CD4-positive, alpha-beta T cell treated with Interleukin-21 for 1 hour (primary cell): ENCODE measurements at places on chromosomes 2 and 18.
A peak's percentile ranks its signal among the peaks of the same experiment; 100 is the strongest.

DNA sequence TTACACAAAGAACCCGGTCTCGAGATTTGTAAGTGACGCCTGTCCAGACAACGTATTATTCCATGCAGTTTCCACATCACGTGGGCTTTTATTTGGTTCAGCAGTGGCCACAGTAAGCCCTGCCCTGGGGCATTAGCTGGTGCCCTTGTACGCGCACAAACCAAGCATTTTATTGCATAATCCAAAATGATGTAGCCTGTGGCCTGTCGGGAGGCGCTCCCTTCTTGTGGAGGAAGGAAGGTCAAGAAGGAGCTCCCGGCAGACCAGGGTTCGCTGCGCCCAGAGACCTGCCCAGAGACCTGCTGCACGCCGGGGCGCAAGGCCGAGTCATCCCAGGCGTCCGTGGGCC is 179.6 kb upstream of the ALKAL2 start:
- no peak for DNase-seq

GRCh38 chr2:235766278-235766677 is 272.4 kb downstream of the AGAP1 start:
- DNase-seq = peak; percentile 50

DNA sequence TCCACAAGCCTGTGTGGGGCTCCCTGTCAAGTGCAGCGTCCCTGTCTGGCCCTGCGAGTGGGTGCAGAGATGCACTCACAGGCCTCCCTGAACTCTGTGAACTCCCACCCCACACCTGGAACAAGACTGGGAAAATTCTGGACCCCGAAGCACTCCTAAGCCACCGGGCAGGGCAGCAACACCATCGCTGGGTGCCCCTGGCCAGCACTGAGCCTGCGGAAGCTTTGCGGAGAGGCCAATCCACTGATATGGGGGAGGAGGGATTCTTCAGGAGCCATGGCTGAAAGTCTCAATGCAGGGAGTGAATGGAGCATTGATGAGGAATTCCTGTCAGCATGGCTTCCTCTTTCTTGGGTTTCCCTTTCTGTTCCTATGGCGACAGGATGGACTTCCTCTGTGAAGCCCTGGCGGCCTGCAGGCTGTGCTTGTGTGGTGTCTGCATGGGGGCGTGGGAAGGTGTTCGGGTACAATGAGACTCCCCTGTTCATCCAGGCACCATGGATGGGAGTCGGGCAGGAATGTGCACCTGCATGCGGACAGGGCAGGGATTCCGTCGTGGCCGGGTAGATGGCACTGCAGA is 15.1 kb downstream of the TRIB2 start:
- DNase-seq = no peak

DNA sequence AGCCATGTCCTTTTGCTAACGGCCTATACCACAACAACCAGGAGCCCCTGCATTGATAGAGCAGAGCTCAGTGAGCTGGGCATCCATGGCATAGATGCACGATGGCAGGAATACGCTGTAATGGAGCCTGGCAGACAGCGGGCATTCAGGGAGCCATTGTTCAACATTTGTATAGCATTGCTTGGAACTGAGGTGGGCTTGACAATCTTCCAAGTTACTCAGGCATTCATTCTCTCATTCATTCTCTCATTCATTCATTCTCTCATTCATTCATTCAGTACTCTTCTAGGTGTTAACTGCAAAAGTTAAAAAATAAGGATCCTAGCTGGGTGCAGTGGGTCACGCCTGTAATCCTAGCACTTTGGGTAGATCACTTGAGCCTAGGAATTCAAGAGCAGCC is 62.7 kb downstream of the MYOM1 start:
- DNase-seq = no peak

- no peak for DNase-seq
These were observed 91.7 kb upstream of the CTAGE1 start for GRCh38 chr18:22509423-22509822.

DNA sequence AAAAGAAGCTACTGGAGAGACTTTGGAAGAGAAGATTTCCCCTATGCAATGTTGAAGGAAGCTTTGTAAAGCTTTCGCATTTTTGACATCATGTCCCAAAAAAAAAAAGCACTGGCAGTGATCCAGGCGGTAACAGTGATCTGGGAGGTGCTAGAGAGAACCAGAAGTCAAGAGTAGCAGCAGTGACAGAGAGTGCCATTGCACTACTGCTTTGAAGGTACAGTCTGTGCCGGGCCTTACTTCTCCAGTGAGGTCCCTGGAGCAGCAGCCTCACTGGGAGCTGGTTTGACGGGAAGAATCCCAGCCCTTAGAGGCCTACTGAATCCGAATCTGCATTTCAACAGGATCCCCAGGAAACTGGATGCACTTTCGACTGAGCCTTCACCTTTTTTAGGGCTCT is 50.9 kb upstream of the ATL2 start:
- DNase-seq = no peak

GRCh38 chr2:221501210-221501882 is 70.8 kb downstream of the EPHA4 start:
- no peak for DNase-seq
